ENCODE measurements at places on chromosomes 7 and 10.

GRCh38 chr7:37032258-37032601, 307.9 kb upstream of the AOAH start:
- DNase-seq, result no peak

DNA sequence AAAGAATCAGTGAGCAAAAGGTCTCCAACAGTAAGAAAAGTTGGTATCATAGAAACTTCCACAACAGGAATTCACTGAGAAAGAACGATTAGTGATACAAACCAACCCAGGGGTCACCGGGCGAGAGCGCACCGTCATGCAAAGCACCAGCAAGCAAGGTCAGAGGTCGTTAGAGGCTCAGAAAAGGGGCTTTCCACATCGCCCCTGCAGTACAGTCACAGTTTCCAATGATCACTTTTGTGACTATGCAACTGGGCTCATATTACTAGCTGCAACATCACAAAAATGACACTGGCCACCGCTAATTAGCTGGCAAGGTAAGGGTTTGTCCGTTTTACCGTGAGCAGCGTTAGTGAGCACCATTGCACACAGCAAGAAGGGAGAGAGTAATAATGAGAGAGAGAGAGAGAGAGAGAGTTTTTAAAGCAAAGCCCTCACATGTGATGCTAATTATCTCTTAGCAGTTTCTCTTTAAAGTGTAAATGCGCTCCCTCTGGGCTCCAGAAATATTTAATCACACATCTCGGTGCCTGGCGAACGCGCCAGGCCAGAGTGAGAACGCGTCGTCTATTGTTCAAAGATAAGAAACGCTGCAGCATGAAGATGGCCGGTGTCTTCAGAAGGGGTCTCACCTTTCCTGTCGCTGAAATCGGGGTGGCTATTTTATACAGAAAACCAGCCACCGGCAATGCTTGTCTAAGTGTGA, 237.5 kb downstream of the DNAJB6 start:
- no peak for DNase-seq

GRCh38 chr10:59684006-59684405, 25.6 kb downstream of the SLC16A9 start:
- no peak for DNase-seq

GRCh38 chr10:124012066-124012465, 81.3 kb downstream of the CHST15 start:
- no peak for DNase-seq

- DNase-seq, result no peak
These were observed 105.7 kb downstream of the HOXA1 start for GRCh38 chr7:26989897-26990670.

DNA sequence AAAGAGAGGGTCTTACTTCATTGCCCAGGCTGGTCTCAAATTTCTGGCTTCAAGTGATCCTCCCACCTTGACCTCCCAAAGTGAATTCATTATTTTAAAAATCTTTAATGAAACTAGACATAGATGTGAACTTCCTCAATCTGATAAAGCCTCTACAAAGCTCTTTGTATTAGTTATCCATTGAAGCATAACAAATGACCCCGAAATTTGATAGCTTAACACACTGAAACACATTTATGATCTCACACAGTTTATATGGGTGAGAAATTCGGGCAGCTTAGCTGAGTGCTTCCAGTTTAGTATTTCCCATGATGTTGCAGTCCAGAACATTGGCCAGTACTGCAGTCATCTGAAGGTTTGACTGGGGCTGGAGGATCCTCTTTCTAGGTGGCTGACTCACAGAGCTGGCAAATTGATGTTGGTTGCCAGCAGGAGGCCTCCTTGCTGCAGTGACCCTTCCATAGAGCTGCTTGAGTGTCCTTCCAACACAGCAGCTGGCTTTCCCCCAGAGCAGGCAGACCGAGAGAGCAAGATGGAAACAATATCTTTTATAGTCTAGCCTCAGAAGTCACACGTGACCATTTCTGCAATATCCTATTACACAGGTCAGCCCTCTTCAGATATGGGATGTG, 16.6 kb upstream of the WNT8B start:
- no peak for DNase-seq

DNA sequence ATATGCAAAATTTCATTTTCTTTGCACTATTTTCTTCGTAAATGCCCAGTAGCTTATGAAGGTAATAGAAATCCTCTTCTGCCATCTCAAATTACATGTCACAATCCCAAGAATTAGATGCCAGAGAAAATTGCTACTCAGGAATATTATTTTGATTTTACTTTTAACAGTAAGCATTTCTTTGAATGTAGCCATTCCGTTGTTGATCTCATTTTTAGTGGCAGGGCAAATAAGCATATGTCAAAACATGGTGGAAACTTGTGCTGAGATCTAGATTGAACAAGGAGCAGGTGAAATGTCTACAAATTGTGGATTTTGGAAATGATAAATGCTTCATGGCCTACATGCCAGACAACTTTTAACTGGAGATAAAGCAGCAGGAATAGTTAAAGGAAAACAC, 291.8 kb downstream of the SDHAF3 start:
- no peak for DNase-seq

GRCh38 chr7:3019801-3020200, 23.9 kb downstream of the CARD11 start:
- no peak for DNase-seq

DNA sequence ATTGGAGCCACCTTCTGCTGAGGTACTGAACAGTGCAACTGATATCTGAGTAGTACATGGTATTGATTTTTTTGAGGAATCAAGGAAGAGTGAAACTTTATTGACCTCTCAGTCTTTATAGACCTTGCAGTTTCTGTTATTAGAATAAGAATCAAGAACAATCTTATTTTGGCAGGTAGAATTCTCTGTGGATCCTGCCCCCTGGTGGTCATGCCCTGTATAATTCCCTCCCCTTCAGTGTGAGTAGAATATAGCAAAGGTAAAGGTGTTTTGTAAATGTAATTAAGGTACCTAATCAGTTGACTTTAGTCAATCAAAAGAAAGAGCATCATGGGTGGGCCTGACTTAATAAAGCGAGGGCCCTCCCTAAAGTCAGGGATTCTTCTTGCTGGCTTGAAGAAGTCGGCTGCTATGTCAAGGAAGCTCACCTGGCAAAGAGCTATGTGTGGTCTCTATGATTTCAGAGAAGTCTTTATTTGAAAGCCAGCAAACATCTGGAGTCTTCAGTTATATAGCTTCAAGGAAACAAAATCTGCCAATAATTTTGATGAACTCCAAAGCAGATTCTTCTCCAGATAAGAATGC, 142.8 kb downstream of the LSM5 start:
- DNase-seq, result peak; percentile 28

GRCh38 chr10:116444527-116445142, 17.0 kb downstream of the PNLIPRP3 start:
- peak; percentile 54 for DNase-seq

GRCh38 chr7:132131196-132131595, 445.1 kb downstream of the PLXNA4 start:
- no peak for DNase-seq

DNA sequence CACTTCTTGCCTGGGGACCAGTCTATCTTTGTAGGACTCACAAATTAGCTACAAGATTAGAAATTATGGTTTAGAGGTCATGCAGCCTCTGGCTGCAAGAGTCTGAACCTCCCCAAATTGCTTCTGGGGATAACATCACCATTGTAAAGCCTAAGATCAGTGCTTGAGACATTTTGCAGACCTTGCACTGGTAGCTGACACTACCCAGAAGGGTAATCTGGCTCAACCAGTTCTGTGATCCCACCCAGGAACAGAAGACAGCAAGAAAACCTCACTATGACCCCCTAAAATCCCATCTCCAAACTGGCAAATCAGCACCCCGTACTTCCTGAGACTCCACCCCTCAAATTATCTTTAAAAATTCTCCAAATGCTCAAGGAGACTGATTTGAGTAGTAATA, 58.2 kb upstream of the CDK13 start:
- DNase-seq, result no peak

GRCh38 chr10:33306126-33306525, 28.3 kb downstream of the NRP1 start:
- DNase-seq, result no peak

DNA sequence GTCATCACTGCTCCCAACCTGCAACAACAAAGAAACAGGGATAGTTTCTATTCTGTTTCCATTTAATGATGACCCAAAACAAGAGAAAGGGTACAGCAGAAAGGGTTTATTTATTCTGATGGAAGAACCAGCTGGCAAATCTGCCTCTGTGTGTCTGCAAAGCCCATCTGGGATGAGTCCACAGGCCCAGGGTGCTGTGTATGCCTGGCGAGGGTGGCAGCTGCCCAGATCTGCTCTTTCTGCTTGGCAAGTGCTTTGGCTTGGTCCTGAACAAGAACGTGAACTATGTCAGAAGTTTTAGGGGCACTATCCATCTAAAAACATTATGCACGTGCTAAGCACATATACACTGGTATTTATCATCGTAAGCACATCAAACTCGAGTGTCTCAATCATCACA, 333.8 kb downstream of the CXCL12 start:
- no peak for DNase-seq

- DNase-seq, result no peak
These were observed 161.2 kb downstream of the GRK5 start for GRCh38 chr10:119368581-119368980.

- DNase-seq, result no peak
These were observed 1.8 kb downstream of the CALU start for GRCh38 chr7:128740996-128741395.

DNA sequence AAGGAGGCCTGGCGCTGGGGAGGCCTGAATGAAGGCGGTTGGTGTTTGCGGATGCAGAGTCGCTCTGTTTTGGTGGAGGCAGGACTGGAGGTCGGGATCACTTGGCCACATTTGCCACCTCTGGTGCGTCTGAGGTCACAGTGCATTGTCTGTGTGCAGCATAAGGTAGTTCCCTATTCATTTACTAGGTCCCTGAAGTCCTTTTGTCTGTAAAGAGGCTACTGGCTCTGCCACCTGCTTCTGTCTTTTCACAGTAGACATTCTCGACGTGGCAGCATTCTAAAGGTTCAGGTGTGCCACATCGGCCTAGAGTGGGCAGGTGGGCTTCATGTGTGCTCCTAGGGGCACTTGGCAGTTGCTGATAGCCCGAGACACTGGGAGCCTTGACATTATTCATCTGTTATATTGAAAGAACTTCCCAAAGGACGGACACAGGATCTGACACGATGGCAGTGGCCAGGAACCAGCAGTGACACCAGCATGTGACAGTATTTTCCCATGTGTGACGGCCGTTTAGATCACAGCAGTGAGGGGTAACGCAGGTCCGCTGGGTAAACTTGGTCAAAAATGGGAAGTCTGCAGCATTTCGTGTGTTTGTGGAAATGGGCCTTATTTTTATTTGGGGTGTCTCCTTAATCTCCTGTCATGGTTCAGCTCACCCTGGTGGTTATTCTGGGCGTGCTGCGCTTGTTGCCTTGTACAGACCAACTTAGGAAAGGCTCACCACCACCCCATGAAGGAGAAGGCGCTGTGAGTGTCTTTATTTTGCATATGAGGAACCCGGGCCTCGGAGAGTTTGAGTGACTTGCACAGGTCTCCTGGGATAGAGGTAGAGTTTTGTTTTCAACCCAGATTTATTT, 5.9 kb downstream of the MGMT start:
- no peak for DNase-seq

GRCh38 chr10:31769564-31769963, 159.1 kb downstream of the ARHGAP12 start:
- no peak for DNase-seq

DNA sequence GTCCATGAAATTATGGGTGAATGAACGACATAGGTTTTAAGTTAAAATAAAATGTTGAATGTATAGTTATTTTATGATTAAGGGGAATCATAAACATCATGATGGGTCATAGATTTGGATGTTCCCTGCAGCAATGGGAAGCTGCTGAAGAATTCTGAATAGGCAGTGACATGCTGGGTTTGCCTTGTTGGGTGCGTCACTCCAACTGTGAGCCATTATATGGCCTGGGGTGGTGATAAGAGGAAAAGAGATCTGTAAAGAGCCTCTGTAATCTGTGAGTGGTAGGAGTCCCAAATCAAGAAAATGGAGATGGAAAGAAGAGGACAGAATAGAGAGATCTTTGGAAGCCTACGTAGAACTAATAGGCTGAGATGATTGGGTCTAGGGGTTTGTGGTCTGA, 58.1 kb upstream of the GPR26 start:
- no peak for DNase-seq

DNA sequence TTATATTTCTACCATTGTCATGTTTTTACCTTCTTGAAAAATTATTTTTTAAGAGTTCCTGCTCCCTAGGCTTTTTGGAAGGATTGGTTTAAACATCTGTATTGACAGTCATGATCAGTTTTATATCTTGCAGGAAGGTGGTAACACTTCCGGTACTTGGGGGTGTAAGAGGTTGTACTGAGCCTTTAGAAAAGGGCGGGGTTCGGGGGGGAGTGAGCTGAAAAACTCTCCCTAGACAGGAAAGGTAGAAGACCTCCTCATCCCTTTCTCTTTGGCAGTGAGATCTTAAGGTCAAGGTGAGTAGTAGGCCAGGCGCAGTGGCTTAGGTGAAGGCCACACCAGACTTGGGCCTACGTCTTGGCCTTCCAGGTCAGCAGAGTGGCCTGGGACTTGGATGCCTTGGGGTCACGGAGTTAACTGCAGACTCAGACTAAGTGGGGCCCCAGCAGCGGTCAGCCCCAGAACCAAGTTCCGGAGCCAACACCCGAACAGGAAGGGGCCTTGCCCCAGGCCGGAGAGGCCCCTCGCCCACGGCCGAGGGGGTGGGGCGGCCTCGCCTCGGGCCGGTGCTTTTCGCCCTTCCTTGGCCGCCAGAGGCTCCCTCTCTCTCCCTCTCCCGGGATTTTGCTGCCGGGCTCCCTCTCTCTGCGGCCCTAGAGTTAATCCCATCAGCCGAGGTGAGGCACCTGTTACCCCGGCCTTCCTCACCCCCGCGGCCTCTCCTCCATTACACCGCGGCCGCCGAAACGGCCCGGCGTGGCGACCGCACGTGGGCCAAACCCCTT, at the start of gene PPP1R9A:
PPP1R9A (plus strand) TSS at position 569 of the 785 bp plus-strand sequence. CDS start 2,520 bp downstream, outside the sequence.
- no peak for DNase-seq

DNA sequence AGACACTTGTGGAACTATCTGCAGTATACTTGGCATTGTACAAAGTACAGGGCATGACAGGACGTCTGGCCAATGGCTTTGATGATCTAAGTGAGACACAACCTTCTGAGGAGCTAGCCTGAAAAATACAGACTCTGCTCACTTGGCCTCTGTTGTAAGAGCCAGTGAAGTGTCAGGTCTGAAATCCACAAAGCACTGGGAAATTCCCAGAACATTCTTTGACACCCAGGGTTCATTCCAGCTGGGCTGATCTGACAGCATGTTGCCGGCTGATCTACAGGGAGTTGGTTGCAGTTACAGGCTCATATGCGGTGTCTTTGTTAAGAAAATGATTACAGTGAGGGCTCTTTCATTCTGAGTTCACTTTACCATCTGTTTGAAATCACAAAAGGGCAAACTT, 354.6 kb downstream of the PHF14 start:
- DNase-seq, result no peak

GRCh38 chr10:35386594-35387174, 50.4 kb downstream of the CCNY start:
- DNase-seq, result peak; percentile 69

GRCh38 chr10:114821915-114822443, 399 bp downstream of the FHIP2A start:
- DNase-seq, result peak; percentile 71

Data from OCI-M1 (cell line).